ENCODE measurements at places on chromosomes 6 and 20.

- DNase-seq = no peak
Measured at GRCh38 chr6:88867841-88868731, 95.3 kb downstream of the RNGTT start.

DNA sequence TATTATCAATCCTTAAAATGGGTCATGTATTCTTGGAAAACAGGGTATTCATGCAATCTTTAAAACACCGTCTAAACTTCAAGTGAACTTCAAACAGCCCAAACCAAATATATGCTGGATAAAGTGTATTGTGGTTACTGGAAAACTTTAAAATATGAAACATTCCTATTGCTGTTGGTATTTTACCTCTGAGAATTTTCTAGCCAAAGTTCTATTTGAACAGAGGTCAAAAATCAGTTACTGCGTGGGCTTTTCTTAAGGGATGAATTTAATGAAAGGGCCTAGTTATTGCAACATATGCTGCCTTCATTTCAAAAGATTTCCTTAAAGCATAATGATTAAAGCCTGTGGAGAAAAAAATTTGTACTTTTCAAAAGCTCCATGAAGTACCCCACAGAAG, 436.0 kb downstream of the PLCB1 start:
- no peak for DNase-seq

DNA sequence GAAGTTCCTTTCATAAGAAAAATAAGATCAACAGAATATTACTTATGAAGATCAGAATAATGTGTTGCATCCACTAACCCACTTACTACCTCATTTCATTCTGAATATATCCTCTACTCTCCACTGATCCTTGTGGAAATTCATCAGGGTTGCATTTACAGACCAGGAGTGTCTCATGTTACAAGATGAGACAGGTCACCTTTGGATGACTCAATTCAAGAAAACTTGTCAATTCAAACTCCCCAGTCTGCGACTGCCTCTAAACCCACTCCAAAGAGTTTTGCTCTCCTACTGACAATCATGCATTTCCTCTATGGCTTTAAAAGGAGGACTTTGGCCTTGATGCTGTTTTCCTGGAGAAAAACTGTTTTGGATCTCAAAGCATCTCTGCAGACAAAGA, 68.4 kb downstream of the ID4 start:
- no peak for DNase-seq

DNA sequence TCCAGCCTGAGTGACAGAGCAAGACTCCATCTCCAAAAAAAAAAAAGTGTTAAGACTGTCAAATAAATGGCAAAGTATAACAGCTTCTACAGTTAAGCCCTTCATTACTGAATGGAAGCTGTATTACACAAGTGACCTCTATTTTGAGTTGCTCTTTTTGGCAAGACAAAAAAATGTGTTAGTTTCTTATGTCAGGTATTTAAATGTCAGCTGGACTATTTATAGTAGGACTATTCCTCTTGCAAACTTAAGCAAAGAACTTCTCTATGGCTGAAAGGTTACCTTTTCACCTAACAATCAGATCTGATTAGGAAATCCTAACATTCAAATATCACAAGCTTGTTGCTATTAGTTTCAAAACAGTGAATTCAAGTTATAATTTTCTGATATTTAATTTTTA, 12.4 kb downstream of the UBE2V1 start:
- DNase-seq = no peak

DNA sequence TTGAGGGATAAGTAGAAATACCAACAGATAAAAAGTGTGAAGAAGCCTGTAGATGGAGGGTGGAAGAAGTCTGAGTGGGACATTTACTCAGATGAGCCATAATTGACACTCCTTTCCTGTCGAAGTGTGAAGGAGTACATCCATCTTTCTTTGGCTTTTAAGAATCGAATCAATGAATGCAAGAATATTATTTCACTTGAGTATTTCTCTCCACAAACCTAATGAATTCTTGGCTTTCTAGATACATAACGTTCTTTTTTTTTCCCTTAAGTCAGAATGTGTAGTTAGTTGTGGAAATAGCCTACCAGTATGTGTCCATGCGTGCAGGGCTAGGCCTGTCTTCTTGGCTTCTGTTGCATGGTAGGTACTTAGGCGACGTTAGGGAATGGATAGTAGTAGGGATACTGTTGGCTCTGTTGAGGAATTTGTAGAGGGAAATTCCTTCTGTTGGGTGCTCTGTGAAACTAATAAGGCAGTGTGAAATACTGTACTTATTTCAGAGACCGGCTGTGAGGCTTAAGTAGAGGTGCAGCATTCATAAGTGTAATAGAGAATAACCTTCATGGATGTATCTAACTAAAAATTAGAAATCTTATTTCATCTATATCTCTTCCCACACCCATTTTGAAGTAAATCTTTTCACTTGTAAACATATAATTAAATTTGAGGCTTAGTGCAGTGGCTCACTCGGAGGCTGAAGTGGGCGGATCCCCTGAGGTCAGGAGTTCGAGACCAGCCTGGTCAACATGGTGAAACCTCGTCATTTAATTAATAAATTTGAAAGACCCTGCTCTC, 1.5 kb downstream of the RPS18 start:
- no peak for DNase-seq

GRCh38 chr6:74161380-74161779, 465.4 kb downstream of the CD109 start:
- DNase-seq = no peak

- DNase-seq = no peak
Measured at GRCh38 chr6:75855052-75855451, 106.0 kb downstream of the MYO6 start.

GRCh38 chr20:43358811-43359210, 98.9 kb upstream of the SRSF6 start:
- DNase-seq = no peak

GRCh38 chr20:12318043-12318442, 400.4 kb downstream of the BTBD3 start:
- no peak for DNase-seq

- no peak for DNase-seq
Measured at GRCh38 chr6:108211671-108212070, 45.8 kb downstream of the NR2E1 start.
